ENCODE measurements at places on chromosomes 1 and 21.

GRCh38 chr1:11067716-11068599 is 8.1 kb upstream of the SRM start:
- DNase-seq = no peak

GRCh38 chr1:168227620-168228019 is 1.8 kb downstream of the SFT2D2 start:
- no peak for DNase-seq

DNA sequence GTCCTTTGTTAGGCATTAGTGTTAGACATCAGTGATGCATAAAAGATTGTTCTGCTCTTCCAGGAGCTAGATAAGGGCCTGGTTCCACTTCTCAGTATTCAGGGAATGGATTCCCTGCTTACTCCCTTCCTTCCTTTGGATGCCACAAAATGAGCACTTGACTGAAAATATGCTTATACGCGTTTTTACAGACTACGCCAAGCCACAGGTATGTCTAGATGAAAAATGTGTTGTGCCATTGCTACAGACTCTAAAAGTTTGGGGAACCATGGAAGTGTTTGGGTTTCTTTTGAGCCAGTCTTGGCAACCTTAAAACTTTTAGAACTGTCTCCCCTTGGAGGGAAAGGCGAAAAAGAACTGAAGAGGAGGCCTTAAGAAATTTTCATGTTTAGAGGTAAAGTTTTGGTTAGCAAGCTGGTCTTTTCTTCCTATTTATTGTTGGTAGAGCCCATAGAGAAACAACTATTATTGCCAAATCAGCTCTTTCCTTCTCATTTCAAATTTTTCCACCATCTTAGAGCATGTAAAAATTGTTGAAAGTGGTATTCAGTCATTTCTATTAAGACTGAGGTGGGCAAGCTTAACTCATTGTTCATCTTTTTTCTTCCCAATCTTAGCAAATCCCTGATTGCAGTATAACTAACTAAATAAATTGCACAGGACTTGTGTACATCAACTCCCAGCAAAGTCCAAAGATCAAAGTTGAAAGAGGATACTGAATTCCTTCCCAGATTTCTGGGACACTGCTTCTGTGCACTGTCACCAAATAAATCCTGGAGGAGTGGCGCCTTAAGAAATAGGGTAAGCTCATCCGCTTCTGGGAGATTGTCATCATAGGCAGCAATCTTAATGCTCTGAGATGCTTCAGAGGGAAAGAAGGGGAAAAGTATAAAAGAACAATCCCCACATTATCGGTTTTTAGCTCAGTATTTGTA is 18.9 kb downstream of the FGGY start:
- no peak for DNase-seq

- DNase-seq = no peak
Measured at GRCh38 chr1:73637264-73637663, 560.7 kb downstream of the LRRIQ3 start.

DNA sequence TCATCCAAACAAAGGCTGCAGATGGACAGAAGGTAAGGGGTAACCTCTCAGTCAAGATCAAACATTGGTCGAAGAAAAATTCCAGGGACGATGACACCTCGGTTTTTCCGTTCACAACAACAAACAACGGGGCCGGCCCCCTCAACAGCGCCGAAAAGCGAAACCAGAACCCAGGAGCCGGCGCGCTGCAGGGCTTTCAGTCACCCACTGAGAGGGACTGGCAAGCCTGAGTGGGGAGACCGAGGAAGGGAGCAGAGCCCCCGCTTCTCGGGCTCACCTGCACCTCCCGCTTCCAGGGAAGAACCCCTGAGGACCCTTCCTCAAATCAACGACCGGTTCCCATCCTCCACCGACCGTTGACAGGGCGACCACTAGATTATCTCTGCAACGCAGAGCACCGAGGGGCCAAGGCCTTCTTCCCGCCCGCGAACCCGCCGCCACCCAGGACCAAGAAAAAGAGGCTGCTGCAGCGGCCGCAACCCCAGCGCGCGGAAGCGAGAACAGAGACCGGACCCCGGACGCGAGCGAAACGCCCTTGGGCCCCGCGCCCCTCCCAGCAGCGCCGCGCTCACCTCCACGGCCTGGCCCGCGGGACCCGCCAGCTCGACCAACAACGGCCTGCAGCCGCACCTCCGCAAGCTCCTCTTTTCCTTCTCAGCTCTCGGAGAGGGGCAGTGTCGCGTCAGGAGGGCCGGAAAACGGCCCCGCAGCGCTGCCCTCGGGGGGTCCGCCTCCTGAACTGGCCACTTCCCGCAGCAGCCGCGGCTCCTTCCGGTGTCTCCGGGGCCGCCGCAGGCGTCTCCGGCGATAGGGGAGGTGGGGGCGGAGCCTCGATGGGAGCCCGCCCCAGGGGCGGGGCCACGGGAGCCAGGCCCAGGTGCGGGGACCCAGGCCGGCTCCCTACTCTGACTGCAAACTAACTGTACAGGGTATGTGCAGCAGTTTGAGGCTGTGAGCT is at the start of gene USP33:
Gene USP33 (minus strand): TSS at position 782 of the 958 bp plus-strand sequence. CDS start 18,155 bp downstream, outside the sequence.
- DNase-seq = peak; percentile 96

GRCh38 chr1:197269053-197269452 is 1.0 kb downstream of the CRB1 start:
- no peak for DNase-seq

DNA sequence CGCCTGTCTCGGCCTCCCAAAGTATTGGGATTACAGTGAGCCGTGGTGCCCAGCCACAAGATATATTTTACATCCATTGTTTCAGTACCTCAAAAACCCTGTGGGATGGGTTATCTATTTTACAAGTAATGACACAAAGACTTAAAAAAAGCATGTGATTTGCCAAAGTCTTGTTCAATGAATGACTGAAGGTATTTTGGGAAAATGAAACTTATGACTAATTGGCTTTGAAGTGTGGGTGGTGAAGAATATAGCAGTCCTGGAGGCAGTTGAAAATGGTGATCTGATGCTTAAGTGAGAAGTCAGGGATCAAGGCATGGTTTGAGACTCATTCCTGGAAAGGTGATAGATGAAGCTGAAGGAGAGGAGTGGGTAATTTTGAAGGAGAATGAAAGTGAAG is 3.0 kb downstream of the SWT1 start:
- no peak for DNase-seq

DNA sequence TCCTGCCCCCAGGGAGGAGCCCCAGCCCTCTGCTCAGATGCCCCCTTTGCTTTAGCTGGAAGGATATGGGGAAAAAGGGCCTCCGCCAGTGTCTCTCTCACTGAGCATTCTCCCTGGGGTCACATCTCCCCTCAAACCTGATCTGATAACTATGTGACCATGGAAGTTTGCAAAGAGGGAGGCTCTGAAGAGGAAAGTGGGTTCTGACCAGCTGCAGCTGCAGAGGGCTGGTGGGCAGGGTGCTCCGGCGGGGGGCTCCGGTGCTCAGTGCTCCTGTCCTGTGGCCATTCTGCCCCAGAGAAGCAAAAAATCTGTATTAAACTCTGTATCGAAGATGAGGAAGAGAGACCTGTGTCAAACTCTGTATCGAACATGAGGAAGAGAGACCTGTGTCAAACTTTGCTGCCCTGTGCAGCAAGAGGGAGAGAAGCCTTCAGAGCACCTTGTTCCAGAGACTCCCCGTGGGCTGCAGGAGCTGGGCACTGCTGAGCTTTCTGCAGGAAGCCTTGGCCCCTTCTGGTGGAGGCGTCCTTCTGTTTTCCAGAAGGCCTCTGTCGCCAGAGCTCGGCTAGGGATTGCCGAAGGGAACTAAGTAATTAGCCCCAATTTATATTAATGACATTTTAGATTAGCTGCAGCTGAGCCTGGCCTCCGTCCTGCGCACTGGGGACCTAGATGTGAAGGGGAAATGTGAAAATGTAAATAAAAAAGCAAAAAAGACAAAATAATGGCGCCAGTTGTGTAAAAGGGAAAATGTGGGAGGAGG is 186.2 kb upstream of the C1orf174 start:
- DNase-seq = no peak

DNA sequence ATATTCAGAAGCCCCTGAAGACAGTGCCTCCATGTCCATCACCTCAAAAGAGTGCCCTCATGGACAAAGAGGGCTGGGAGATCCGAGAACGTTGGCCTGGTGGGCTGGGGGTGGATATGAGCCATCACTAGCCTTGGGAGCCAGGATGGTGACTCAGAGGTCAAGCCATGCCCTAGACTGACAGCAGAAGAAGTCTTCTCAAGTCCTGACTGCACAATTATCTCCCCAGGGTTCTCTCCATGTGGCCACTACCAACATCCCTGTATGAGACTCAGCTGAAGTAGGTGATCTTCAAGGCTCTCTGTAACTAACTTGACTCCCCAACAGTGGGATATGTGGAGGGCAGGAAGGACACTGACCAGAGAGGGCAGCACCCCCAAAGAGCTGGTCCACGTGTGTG is 7.1 kb upstream of the USF1 start:
- no peak for DNase-seq

- no peak for DNase-seq
Measured at GRCh38 chr21:34612056-34612455, 2.9 kb downstream of the RCAN1 start.

- DNase-seq = no peak
Measured at GRCh38 chr1:65762081-65762862, 30.4 kb upstream of the PDE4B start.

GRCh38 chr1:70140343-70140742 is 65.0 kb downstream of the LRRC40 start:
- DNase-seq = no peak

GRCh38 chr1:154616659-154617345 is 8.8 kb upstream of the ADAR start:
- DNase-seq = no peak

All from activated CD4-positive, CD25-positive, alpha-beta regulatory T cell treated with anti-CD3 and anti-CD28 coated beads, Interleukin-2, amount 50 U/mL, for 72 hours (primary cell).